ENCODE measurements at places on chromosomes 12 and 14. TPM values are rescaled to one million over a fixed set of nuclear protein-coding genes. Genes with fewer than 3 reads are reported as not detected.

ASCL1 gene
- not detected for total RNA-seq

BBOF1 gene
- total RNA-seq = 5.5 TPM

AACS gene
- 20.2 TPM for total RNA-seq

OR6C2 gene
- not detected for total RNA-seq

PRPH gene
- 1.5 TPM for total RNA-seq

TAS2R8 gene
- not detected for total RNA-seq

MYBPC1 gene
- total RNA-seq = not detected

C1S gene
- 54.8 TPM for total RNA-seq

RDH16 gene
- total RNA-seq = 0.19 TPM

GARIN6 gene
- not detected for total RNA-seq
